ENCODE measurements at places on chromosomes 3 and 15.

DNA sequence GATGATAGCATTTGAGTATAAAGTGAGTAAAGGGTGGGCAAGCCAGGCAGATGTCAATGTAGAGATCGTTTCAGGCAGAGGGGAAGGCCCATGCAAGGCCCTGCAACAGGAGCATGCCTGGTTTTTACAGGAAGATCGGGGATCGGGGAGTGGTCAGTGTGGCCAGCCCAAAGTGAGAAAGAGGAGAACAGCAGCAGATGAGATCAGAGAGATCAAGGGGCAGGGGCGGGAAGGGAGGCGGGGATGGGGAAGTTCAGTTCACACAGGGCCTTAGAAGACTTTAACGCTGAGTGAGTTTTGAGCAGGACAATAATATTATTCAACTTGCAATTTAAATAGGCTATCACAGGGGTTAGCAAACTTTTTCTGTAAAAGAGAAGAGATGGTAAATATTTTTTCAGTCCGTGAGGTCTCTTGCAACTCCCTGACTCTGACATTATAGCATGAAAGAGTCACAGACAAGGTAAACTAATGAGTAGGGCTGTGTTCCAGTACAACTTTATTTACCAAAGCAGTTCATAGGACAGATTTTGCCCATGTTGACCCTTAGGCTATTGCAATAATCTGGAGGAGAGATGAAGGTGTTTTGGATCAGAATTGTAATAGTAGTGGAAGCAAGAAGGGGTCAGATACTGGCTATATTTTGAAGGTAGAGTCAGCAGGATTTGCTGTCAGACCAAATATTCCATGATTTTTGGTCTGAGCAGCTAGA, 12.4 kb upstream of the CD47 start:
- DNase-seq, result no peak

GRCh38 chr3:107911337-107912000, 179.4 kb downstream of the CD47 start:
- DNase-seq, result no peak

- no peak for DNase-seq
Measured at GRCh38 chr3:28173836-28174235, 67.6 kb upstream of the CMC1 start.

- DNase-seq, result no peak
Measured at GRCh38 chr3:116005404-116005803, 382.1 kb downstream of the GAP43 start.

GRCh38 chr3:117355566-117355965, 646.0 kb downstream of the TUSC7 start:
- DNase-seq, result no peak

DNA sequence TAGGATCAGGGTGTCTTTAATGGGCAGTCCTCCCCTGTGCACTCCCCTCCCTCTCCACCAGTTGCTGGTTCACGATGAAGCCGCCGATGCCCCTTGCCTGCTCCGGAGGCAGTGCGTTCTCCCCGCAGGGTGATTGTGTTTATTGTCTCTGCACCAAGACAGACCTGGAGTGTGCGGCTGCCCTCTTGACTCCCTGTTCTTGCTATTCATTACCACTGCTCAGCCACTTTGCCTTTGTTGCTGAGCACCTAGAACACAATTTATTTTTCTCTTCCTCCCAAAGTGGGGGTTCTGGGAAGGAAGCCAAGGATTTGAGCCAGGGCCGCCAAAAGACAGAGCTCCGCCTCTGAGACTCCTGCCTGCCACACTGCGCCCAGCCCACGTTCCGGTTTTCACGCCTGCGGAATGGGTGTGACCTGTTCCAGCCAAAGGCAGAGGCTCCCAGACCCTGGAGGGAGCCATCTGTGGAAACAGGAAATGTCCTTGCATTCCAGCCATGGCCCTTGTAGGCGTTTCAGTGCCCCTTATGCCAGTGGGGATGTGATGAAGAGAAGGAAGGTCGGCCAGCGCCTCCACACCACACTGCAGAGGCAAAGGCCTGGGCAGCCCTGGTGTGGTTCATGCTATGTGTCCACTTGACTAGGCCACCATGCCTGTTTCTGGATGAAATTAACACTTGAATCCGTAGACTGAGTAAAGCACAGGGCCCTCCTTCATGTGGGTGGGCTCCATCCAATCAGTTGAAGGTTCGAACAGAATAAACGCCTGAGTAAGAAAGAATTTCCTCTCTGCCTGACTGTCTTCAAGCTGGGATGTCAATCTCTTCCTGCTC, 85.8 kb downstream of the HMG20A start:
- no peak for DNase-seq

DNA sequence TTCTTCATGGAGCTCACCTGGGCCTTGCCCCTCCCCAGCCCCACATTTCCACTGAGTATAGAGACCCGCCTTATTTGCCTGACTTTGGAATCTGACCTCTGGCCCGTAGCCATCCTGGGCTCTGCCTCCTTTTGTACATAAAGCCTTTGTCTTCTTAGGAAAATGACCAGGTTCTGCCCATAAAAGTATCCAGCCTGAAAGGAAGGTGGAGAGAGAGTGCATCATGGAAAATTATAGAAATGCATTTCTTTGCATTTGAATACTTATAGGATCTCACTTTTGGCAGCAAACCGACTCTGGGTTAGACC, 3.6 kb upstream of the SH2D7 start:
- DNase-seq, result no peak

- peak; percentile 69 for DNase-seq
Measured at GRCh38 chr3:33060609-33061337, 36.2 kb downstream of the GLB1 start.

- no peak for DNase-seq
Measured at GRCh38 chr3:190345878-190346277, 23.6 kb upstream of the CLDN1 start.

DNA sequence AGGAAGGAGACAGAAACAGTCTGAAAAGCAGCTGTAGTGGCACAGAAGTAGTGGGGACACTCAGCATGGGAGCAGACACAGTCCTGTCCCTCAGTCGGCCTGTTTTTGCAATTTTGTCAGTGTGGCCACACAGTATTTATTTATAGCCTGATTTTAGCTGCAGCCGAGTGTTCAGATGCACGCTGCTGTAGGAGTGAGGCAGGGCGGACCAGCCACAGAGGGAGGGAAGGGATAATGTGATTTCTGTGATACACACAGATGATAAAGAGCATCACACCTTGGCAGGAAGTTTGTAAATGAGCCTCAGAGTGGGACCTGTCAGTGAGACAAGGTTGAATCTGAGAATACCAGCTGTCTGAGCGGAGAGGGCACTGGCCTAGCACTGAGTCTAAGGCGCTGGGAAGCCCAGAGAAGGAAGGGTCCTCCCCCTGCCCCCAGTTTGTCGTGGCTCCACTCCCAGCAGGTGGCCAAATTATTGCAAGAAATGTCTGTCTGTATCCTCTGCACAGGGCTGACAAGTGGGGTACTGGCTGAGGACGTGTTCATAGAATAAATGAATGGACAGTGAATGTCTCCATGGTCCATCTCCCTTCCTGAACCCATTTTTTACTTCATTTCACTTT, 3.8 kb downstream of the PSTPIP1 start:
- DNase-seq, result no peak

- no peak for DNase-seq
Measured at GRCh38 chr15:64282701-64283100, 73.3 kb downstream of the CSNK1G1 start.

- no peak for DNase-seq
Measured at GRCh38 chr3:169344465-169344864, 319.0 kb downstream of the MECOM start.

DNA sequence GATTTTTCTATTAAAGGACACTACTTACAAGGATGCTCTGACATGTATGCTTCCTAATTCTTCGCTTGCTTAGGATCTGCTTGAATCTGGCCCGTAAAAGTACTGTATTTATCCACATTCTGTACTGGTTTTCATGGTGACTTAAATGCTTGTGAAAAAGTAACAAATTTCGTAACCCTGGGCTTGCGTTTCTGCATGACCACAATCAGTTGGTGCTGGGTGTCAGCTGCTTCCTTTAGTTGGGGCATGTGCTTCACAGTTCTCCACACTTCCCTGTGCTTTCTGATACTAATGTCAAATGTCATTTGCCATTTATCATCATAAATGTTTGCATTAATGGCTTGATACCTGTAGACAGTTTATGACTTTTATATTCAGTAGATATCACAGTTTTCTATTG, 218.4 kb upstream of the MLF1 start:
- no peak for DNase-seq

DNA sequence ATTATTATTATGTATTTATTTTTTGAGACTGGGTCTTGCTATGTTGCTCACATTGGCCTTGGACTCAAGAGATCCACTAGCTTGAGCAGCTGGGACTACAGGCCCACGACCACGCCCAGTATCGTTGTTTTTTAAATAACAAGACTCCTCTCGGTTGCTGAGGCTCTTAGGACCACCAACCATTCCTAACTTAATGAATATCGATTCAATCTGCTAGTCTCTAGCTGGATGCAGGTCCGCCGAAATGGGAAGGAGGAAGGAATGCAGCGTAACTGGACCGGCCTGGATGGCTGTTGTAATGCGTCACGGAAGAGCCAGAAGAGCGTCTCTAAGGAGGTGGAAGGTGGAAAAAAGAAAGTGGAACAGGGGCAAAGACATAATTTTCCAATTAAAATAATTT, 1.7 kb downstream of the ANXA2 start:
- no peak for DNase-seq

DNA sequence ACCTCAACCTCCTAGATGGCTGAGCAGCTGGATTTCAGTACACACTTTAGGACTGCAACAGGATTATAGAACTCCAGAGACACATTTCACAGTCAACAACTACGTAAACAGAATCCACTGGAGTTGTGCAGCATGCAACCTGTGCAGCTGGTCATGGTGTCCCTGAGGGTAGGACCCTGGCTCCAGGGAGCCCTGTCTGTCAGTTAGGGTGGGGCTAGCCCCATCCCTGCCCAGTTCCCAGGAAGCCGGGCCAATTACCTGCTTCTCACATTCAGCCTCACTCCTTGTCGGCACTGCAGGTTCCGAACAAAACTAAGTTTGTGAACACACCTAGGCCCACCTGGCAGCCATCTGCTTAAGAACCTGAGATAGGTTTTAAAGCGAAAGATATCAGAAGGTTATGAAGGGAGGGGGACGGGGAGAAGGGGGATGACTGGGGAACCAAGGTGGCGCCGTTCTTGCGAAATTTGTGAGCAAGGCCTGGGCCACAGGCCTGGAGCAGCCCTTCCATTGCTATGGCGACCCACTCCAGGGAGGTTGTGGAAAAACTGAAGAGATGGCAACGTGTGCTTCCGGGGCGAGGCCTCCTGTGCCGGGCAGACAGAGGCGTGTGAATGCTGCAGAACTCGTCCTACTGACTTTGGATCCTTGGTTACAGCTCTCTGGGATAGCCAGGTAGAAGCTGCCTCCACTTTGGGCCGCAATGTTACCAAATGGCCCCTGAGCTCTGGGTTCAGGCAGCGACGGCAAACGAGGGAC, 25.3 kb downstream of the ACSBG1 start:
- no peak for DNase-seq

DNA sequence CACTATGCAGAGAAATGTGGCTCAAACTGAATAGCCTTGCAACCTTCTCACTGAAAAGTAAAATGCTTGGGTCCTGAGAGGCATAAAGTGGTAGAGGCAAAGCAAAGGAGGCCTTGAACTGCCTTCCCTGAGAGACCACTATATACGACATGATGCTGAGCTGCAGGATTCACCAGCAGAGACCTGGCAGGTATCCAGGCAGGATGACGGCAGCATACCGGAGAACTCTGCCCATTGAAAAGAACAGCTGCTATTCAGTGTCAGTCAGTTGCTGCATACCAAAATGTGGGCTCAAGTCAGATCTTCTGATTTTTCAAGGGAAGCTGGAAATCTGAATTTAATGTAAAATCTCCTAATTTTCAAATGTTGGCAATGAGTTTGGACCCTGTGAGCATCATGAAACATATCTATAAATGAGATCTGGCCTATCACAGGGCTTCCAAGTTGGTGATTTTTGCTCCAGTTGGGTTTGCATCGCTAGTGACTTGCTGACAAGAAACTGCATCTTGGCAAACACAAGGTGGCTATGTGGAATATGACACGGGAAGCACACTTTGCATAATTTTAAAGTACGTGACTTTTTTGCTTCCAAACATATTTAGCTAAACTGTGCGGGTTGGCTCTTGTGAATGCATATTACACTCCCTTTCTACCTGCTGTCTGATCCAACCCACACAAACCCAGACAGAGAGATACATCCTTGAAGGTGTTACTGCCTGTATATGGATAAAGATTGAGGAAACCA, 529.0 kb downstream of the AGBL1 start:
- DNase-seq, result no peak

- DNase-seq, result no peak
Measured at GRCh38 chr3:165827883-165828282, 9.3 kb downstream of the BCHE start.

- no peak for DNase-seq
Measured at GRCh38 chr3:133866141-133866540, 29.5 kb downstream of the RAB6B start.

GRCh38 chr3:177760803-177761202, 563.5 kb upstream of the TBL1XR1 start:
- no peak for DNase-seq

- no peak for DNase-seq
Measured at GRCh38 chr15:77869021-77869895, 208.3 kb downstream of the TBC1D2B start.

GRCh38 chr3:152293347-152294006, 24.7 kb downstream of the MBNL1 start:
- no peak for DNase-seq

DNA sequence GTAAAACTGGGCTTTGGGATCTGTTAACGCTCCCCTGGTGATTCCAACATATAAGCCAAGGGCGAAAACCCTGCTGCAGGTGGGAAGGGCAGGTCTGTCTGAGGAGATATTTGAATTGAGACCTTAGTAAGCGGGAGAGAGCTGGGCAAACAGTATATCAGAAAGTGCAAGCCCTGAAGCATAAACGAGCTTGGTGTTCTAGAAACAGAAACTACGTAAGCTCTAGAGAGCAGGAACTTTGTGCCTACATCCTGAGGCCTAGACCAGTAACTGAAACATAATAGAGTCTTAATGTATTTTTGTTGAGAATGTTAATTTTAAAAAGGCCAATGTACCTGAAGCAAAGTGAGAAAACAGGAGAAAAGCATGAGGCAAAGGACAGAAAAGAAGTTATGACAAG, 62.9 kb upstream of the FSIP1 start:
- no peak for DNase-seq

DNA sequence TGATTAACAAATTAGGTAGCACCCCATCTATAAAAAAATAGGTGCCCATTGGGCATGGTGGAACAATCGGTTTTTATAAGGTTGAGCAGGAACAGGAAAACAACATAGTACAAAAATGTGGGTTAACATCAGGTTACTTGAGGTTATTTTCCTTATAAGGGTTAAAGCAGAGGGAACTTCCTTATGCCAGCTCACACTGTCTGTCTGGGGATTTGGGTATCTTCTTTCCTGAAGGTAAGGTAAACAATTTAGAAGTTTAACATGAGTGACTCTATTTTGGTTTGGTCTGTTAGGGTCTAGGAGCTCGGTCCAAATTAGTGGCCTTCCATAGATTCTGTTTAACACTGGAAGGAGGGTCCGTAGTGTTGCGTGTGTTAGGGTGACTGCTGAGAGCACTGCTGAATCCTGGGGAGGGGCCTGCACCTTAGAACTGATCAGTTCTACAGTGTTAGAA, 14.7 kb downstream of the CHD2 start:
- no peak for DNase-seq

GRCh38 chr15:83570756-83571155, 83.2 kb upstream of the ADAMTSL3 start:
- DNase-seq, result no peak

All from stimulated activated CD4-positive, alpha-beta T cell treated with anti-CD3 and anti-CD28 coated beads, Interleukin-2, amount 100 ng/mL, for 24 hours (primary cell).